ENCODE measurements at places on chromosomes 11 and 22. TPM values are rescaled to one million over a fixed set of nuclear protein-coding genes. Genes with fewer than 3 reads are reported as not detected.

Gene SPTY2D1
- 15.5 TPM for total RNA-seq

Gene DBX1
- not detected for total RNA-seq

Gene OR52B2
- not detected for total RNA-seq

Gene KDM4F
- total RNA-seq = not detected

Gene CPT1B
- total RNA-seq = 12.5 TPM

Gene CDCA5
- 78.4 TPM for total RNA-seq

Gene CCDC81
- not detected for total RNA-seq

Gene PRDM10
- 4.0 TPM for total RNA-seq

DNA sequence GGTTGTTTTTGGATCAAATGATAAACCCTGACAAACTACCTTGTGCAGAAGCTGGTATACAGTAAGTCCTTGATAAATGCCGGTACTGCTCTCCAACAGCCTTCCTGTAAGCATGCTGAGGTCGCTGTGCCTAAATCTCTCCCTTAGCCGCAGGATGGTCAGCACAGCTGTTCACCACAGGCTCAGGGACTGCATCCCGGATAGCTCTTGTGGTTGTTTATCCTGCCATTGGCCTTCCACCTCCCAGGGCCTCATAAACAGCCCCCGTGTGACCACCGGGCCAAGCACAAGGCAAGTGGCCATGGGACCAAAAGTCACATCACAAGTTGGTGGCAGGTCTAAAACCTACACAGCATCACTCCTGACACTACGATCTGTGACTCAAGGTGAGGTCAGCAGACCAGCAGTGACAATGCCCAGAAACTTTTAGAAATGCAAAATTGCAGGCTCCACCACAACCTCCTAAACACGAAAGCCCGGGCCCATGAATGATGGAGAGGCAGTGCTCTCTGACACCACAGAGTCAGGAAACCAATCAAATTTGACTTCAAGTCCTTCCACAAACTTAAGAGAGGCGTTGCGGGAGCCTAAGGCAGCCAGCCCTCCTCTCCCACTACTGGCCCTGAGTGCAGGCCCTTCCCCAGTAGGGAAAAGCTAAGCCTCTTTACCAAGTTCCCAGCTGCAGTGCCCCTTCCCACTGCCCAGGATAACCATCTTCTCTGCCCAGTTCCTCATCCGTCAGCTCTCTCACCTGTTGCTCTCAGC is 3.9 kb downstream of the SPATA19 start:
- no peak for DNase-seq

GRCh38 chr11:126405906-126406305 is 50.4 kb downstream of the ST3GAL4 start:
- no peak for DNase-seq

DNA sequence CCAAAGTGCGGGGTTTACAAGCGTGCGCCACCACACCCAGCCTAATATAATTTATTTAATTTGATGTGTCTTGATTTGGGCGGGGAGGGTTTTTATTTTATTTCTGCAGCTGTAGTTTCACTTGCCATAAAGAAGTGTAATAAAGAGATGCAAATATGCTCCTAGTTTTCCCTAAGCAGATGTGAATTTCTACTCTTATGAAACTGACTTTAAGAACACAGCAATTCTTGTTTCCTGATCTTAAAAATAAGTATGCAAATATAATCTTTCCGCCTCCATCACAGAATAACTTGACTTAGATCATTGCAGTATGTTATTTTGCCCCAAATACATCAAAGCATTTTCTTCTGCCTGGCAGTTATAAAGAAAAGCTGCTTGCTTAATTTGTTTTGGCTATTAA is 4.4 kb downstream of the SPCS2 start:
- DNase-seq = no peak

GRCh38 chr11:107857550-107858216 is 904 bp downstream of the SLC35F2 start:
- no peak for DNase-seq

DNA sequence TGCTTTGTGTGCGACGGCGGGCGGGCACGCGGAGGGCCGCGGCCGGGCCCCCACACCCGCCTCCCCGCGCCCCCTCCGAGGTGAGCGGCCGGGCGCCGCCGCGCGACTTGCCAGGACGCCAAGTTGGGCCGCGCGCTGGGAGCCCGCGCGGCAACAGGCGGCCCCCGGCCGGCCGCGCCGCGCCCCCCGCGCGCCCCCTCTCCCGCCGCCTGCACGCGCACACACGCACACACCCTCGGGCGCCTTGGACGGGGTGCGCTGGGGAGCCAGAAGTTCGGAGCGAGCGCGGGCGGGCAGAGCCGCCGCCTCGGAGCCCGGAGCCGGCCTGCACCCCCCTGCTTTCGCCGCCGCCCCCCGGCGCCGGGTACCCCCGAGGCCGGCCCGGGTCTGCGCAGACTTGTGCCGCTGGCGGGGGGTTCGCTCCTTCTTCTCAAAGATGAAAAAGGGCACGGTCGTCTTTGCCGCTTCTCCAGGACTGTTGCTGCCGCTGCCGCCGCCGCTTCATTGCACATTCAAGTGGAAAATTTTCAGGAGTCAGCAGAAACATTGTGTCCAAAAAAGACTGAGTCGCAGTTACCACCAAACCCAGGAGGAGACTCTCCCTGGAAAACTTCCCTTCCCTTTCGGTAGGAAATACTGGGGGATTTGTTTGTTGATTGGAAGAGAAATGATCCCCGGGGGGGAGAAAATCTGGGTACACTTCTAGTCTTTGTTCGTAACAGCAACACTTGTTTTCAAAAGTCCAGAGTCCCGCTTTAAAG is 895 bp downstream of the TEAD1 start:
- no peak for DNase-seq

GRCh38 chr11:45229401-45230020 is 56.6 kb downstream of the SYT13 start:
- DNase-seq = no peak

GRCh38 chr11:88307749-88308425 is 29.6 kb downstream of the CTSC start:
- DNase-seq = no peak

DNA sequence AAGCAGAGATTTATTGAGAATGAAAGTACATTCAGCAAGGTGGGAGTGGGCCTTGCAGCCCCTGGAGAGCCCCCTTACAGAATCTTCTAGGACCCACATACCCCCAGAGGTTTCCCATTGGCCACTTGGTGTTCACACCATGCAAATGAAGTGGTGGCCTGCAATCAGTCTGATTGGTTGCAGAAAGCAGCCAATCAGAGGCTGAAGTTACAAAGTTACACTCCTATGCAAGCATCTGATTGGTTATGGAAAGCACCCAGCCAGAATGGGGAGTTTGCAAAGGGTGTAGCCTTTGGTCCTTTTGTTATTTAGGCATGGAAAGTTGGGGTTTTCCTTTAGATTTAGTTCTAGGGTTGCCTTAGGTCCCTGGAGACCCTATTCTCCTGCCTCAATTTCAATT is 34.9 kb downstream of the UVRAG start:
- no peak for DNase-seq

DNA sequence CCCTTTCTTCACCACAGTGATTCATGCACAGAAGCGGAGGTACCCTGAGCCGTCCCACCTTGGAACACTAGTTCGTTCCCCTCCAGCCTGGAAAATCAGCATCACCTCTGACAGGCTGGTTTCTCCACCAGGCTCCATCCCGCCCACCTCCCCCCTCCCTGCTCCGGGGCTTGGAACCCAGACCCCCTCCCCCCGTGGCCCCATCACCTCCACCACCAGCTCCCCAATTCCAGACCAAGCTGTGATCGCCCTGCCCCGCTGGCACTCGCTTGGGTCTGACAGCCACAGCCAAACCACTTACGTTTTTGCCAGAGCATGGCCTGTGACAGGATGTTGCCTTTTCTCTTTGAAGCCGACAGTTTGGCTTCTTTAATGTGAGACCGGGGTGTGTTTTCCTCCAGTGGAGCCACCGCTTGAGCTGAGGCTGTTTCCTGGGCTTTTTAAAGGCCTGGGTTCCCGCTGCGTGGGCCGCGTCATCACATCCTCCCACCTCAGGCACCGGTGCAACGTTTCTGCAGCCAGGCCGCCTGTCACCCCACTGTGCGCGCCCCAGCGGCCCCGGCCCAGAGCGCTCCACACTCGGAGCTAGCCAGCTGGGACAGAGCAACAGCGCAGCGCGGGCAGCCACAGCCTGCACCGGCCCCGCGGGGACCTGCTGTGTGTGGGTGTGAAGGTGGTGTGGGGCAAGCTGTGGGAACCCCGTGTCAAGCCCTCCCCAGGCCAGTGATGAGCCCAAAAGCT is at the start of gene POU2AF1:
Gene POU2AF1, minus strand, starts transcription at position 415 of the 741 bp plus-strand sequence. Its CDS starts 98 bp downstream, at position 317.
- DNase-seq = peak; percentile 51

DNA sequence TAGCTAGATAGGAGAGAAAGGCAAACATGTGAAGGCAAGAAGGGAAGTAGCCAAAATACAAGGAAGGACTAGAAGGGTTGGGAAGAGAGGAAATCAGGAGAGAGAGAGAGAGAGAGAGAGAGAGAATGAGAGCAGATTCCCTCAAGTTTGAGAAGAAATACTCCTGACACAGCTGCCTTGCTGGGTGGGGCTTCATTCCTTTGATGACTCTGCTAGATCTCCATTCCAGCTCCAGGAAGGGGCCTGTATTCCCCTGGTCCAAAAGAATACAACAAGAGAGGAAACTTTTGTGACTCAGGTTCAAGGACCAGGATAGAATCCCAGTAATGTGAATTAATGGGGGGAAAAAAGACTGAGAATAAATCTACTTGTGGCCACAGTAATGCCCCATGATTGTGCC is 62.9 kb upstream of the SPON1 start:
- DNase-seq = peak; percentile 10

DNA sequence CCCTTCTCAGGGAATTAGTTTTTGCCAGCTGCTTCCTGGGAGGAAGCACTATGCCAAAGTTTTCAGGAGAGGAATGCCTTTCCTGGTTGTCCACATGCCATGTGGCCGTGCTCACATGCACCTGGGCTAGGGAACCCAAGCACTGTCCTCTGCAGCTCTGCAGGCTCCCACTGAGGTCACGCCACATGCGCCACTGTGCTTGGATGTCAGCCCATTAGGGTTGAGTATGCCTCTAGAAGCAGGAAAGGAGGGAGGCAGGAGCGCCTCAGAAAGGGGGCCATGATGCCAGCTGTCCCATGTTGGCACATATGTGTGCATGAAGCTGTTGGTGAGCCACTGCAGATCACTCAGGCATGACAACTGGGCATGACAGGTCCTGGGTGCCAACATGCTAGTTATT is 81.6 kb upstream of the SUSD2 start:
- no peak for DNase-seq

DNA sequence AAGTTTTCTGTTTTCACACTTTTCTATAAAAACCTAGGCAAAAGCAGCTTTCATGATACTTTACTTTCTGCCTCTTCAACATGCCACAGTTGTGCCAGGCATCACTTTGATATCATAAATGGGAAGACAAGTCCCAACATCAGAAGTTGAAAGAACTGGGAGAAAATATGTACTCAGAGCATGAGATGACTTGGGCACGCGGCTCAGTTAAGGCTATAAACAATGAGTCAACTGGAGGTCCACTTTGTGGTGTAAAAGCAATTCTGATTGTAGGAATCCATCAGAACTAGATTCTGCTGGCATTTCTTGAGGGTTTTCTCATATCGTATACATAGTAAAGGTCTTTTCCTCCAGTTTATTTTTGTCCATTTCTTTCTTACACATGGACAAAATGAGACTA is 109.7 kb upstream of the USP47 start:
- peak; percentile 56 for DNase-seq

- no peak for DNase-seq
These were observed 27.0 kb downstream of the MYBPC3 start for GRCh38 chr11:47325271-47326041.

DNA sequence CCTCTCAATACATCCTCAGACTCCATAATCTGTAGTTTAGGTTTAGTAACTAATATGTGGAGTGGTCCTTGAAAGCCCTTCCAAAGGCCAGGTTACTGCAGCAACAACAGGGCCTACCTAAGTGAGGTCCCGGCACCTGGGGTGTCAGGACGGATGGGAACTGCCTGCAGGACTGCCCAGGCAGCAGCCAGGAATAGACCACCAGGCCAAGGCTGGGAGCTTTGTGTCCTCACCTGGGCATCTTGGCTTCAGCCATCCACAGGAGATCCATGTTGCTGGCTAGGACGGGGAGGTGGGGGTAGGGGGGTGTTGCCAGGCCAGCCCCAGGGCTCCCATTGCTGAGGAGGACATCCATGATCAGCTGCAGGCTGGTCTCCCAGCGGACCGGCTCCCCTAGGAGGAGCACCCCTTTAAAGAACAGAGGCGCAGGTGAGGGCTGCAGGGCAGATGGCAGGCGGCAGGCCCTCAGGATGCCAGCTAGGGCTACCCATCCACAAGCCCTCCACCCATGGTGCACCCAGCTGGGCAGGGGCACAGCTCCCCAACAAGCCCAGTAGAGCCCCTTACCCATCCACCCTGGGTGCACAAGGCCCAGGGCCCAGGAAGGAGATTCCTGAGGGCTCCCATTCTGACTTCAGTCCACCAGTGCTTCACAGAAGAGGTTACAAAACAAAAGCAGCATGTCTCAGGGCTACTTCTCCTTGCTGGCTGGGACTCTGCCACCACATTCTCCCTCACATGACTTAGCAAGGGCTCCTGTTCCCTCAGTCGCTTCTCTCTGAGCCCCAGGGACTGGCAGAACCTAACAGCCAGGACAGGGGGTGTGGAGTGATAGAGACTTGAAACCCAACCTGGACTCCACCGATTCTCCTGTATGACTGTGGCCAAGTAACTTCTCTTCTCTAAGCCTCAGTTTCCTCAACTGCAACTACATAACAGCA is 18.0 kb downstream of the HDHD5 start:
- DNase-seq = no peak

DNA sequence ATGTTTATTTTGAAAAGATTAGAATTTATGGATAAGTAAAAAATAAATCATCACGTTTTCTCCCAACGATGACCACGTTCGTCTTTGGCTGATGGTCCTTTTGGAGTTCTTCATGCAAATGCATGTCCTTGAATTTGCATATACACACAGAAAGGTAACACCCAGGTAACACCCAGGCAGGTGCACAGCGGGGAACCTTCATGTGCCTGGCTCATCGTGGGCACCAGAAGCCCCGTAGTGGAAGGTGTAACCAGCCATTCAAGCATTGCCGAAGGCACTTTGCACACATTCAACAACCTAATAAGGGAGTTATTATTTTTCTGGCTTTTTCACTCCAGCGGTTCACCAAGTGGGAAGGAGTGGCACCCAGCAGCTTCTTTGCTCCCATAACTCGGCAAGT is 404.6 kb downstream of the TBC1D22A start:
- no peak for DNase-seq

GRCh38 chr22:24706732-24707469 is 67.6 kb downstream of the PIWIL3 start:
- DNase-seq = no peak

DNA sequence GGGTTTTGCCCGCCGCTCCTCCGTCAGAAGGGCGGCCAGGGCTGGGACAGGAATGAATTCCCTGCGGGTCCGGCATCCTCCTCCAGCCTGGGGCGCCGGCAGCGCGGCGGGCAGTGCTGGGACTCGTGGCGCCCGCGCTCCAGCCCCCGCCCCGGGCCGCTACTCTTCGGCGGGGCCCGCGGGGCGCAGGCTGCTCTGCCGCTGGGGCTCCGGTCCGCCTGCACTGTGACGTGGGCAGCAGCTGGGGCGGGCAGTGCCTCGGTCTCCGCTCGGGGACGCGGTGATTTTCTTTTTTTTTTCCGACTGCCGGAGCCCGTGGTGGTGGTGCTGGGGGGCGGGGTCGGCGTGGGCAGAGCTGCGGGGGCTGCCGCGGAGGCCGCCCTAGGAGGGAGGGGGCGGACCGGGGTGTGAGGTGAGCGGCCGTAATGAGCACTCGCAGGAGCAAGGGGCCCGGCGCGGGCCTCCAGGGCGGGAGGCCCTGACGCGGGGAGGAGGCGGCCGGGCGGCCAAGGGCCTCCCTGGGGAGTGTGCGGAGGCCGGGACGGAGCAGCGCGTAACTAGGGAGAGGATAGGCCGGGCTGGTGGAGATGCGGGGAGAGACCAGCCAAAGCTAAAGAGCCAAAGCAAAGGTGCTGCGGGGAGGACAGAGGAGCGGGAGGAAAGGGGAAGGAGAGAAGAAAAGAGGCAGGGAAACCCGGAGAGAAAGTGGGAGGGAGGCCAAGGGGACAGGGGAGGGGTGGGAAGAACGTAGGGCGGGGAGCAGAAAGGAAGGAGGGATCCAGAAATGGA is 73.3 kb upstream of the ZBED5 start:
- DNase-seq = peak; percentile 66
